ENCODE measurements at places on chromosomes 13 and 19. TPM values are rescaled to one million over a fixed set of nuclear protein-coding genes. Genes with fewer than 3 reads are reported as not detected.

DNA sequence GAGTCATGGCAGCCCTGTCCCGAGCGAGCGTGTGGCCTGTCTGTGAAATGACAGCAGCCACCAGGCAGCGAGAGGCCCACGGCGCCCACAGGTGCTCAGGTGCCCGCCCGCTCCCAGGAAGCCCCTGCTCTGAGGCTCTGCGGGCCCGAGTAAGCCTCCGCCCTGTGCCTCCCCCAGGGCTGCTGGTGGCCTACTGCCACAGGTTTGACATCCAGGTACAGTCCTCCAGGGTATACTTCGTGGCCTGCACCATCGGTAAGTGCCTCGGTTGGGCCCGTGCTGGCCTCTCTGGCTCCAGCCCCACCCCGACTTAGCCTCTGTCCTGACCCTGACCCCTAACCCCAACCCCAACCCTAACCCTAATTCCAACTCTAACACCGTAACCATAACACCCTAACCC, 15.0 kb upstream of the TMPRSS9 start:
- DNase-seq = no peak

DNA sequence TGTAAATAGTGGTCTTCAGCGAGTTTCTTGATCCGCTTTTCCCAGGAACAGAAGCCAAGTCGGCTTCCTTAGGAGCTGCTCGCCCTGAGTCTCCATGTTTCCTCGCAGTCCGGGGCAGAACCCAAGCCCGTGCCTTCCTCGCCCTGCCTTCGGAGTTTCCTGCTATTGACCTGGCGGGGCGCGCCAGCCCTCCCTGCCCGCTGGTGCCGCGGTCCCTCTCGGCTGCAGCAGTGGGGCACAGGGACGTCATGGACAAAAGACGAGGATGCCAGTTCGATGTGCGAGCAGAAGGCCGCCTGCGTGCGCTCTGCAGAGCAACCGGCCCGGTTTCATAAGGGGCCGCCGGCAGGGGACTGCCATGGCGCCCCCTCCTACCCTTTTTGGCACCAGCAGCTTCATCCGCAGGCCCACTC, 156.6 kb downstream of the TM9SF2 start:
- DNase-seq = no peak

- no peak for DNase-seq
Measured at GRCh38 chr19:33445442-33446329, 72.2 kb downstream of the CEBPG start.

- no peak for DNase-seq
Measured at GRCh38 chr13:60111691-60112090, 52.0 kb downstream of the DIAPH3 start.

Gene BRME1
- 0.26 TPM for total RNA-seq

Gene NPAS1
- 0.64 TPM for total RNA-seq

- no peak for DNase-seq
Measured at GRCh38 chr19:21483589-21484170, 21.7 kb upstream of the ZNF429 start.

GRCh38 chr13:22926748-22927400, 253.9 kb upstream of the SGCG start:
- no peak for DNase-seq

Gene NCAN
- not detected for total RNA-seq

DNA sequence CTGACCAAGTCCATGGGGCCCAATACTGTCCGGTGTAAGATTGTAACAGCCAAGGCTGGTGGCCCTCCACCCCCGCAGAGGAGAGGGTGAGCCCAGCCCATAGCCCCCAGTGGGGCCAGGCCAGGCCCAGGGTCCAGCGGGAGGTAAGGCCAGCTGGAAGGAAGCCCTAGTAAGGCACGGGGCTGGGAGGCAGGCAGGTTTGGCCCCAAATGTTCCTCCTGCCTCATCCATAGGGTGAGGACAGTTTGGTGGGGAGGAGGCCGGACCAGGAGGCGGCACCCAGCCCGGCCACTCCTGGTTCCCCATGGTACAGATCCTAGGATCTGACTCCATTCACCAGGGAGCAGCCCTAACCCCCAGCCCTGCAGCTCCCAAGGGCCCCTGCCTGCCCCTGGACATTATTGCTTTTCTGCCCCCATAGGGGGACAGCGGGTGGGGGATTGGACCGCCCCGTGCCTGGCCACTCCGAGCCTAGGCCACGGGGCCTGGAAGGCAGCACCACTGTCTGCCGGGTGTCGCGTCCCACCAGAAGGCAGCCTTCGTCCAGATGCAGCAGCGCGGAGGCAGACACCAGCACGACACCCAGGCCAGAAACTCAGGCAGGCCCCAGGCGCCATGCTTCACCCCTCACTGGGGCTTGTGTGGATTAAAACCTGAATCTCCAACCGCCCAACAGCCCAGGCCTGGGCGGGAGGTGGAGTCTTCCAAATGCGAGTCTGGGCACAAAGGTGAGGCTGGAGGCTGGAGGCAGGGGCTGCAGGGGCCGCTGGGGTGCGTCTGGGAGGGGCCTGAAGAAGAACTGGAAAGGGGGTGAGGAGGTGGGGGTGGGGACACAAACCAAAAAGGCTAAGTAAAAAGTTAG, 6.7 kb upstream of the CCNP start:
- no peak for DNase-seq
